NCI-H2171 (cell line): ENCODE measurements at places on chromosomes 1 and 21.

- no peak for DNase-seq
These were observed 52.8 kb upstream of the LYPLAL1 start for GRCh38 chr1:219120624-219121544.

DNA sequence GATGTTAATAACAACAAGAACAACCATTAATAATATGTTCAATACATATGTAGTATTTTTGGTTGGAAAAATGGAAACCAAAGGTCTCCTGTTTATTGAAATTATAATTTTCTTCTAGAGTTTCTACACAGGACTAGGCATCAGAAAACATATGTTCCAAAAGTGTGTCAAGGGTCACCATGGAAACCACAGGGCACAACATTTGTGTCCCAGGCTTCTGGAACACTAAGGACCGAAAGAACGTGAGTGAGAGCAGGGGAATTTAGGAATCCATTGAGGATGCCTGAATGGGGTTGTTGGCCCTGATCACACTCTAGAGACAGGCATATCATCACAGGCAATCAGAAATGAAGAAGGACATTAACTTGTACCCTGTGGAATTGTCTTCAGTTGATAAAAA, 7.5 kb upstream of the CDC14A start:
- DNase-seq, result no peak

GRCh38 chr1:154971341-154971998, 923 bp upstream of the SHC1 start:
- no peak for DNase-seq

DNA sequence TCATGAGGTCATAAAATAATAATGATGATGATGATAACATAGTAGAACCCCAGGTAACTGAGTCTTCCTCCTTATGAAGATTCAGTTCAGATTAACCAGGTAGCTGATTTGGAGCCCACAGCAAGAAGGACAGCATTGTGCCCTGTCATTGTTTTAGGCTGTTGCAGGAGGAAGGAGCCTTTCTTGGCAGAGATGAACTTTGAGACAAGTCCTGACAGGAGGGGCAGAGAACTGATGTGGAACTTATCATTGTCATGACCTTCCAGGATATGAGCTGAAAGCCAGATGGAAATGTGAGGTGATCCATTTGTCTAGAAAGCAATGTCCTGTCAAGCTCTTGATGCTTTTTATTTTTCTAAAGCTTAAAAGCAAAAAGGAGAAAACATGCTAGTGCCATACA, 132.6 kb upstream of the COA6 start:
- no peak for DNase-seq

DNA sequence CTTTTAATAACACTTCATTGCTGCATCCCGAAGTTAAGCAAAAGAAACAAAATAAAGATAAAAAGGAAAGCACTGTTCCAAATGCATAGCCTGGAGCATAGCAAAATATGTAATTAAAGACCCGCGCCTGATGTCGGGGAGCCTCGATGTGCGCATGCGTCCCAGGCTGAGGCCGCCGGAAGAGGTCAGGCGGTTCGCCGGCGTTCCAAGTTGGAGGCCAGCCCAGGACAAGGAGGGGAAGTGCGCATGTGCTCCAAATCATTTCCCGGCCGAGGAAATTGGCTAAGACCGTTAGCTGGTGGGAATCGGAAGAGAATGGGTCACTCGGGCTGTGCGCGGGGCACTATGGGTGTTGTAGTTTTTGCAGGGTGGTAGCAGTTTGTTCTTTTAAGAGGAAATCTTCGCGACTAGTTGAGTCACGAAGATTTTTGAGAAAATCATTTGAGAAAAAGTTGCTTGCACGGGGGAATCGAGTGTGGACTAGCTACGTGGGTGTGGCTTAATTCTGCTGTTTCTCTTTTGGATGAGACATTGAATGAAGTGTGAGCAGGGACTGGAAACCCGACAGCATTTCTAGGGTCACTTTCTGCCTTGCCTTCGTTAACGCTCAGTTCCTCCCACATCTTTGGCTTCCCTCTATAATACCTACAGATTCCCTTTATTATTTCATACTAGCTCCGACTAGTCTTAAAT, 31.0 kb upstream of the CD1D start:
- DNase-seq, result peak; percentile 61

DNA sequence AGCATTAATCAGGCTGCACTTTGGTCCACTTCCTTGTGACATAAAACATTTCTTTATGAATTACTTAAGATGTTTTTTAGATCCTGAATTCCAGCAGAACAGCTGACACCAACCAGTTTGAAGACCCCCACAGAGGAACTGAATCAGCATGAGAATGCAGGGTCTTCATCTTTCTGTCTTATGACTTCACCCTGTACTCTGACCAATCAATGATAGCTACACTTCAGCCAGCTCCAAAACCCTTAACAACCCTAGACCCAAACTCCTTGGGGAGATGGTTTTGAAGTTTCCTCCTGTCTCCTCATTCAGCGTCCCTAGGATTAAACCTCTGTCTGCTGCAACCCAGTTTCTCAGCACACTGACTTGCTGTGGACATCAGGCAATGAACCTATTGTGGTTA, 175.0 kb downstream of the CTH start:
- DNase-seq, result no peak

DNA sequence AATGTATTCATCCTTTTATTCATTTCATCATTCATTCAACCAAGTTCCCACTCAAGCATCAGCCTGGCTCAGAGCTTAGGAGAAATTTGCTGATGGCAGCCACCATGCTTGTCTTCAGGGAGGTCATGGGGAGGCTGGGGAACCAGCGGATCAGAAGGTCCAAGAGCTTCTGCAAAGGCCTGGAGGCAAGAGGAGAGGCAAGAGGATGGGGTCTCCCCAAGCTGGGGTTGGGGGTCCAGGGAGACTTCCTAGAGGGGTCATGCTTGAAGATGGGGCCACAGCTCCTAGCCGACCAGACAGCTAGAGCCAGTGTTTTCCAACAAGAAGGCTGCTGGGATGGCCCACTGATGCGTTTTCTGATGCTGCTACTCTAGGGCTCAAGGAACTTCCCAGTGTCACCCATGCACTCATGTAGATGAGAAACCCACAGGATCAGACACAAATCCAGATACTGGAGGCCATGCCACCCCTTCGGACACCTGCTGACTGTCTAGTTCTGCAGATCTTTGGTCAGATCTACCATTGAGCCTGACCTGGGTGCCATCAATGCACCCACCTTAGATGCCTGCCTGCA, 315.2 kb downstream of the AJAP1 start:
- DNase-seq, result no peak

DNA sequence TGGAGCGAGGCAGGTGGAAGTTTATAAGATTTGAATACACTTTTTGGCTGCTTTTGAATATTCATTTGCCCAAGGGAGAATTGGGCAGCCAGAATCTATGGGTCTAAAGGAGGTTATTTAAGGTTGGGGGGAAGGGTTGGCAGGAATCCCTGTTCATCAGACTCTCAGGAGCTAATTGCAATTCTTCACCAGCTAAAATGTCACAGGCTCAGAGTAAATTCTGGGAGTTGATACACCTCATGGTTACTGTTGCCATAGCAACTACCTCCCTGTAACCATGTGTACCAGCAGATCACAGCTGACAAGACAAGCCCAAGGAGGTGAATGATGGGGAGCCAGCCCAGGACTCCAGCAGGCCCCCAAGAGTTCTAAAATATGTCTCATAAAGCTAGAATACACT, 75.5 kb downstream of the CAMK2N1 start:
- peak; percentile 12 for DNase-seq

DNA sequence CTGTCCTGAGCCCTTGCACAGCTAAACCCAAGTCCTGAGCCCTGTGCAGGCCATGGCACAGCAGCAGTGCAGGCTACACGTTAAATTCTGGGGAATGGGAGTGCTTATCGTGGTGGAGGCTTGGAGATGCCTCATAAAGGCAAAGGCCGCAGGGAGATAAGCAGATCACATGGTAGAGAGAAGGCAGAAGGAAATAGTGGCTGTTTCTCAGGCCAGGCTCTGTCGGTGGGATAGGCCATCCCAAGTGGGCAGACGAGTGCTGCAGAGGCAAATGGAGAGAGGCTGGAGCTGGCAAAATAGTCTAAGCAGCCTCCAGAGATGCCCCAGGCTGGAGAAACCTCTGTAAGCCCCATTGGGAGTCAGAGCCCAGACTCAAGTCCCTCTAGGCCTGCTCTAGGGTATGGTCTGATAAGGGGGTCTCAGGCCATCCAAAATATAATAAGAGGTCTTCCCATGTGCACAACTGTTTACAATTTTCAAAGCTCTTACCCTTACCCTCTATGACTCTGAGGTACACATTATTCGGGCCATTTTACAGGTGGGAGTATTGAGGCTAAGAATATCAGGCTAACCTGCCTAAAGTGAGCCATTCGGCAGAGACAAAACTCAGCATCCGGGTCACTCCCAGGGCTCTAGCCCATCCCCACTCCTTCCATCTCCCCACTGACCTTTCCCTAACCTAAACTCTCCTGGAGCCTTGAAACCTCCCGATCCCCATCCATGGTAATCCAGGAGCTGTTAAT, 79.6 kb downstream of the NKAIN1 start:
- DNase-seq, result no peak

DNA sequence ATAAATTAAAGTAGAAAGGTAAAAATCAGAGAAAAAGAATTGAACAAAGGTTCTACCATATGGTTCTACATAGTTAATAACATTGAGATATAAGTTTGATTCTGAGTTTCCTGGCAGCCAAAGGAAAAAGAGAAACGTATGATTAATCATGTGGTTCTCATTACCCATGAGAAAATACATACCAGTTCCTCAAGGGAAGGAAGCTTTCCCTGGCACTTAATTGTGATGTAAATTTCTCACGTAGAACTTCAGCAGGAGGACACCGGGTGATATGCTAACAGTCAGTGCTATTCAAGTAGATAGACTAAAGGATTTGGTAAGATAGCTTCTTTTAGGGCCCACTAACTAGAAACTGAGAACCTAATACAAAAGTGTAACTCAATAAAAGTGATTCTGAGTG, 218.5 kb downstream of the NFIA start:
- no peak for DNase-seq

DNA sequence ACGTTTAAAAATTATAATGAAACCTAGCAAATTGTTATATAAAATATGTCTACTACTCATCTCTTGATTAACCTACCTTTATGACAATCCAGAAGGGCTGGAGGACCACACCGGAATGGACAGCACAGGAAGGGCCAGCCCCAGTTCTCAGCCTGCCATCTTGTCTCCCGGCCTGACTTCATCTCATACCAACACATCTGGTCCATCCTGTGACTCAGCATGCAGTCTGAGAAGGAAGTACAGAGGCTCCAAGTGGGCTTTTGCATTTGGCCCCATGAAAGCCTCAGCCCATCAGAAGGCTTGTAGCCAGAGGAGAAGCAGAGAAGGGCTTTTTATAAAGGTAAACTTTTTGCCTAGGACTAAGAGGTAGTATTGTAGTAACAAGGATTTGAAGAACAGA, 436.6 kb downstream of the MRPL39 start:
- no peak for DNase-seq

DNA sequence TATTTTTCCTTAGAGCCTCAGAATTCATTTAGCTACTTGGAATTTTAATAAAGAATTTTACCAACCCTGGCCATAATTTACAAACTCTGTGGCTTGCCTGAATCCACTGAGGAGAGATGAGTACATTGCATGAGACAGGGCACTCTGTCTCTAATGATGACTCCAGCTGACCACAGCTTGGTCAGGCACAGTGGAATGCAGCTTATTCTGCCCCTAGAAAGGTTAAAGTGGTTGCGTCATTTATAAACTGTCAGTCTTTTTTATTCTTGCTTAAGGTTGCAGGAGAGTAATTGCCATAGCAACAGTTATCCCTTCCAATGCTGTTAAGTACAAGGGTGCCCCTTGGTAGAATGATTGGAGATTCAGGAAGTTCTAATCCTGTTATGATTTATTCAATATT, 28.3 kb downstream of the PDE4B start:
- no peak for DNase-seq

DNA sequence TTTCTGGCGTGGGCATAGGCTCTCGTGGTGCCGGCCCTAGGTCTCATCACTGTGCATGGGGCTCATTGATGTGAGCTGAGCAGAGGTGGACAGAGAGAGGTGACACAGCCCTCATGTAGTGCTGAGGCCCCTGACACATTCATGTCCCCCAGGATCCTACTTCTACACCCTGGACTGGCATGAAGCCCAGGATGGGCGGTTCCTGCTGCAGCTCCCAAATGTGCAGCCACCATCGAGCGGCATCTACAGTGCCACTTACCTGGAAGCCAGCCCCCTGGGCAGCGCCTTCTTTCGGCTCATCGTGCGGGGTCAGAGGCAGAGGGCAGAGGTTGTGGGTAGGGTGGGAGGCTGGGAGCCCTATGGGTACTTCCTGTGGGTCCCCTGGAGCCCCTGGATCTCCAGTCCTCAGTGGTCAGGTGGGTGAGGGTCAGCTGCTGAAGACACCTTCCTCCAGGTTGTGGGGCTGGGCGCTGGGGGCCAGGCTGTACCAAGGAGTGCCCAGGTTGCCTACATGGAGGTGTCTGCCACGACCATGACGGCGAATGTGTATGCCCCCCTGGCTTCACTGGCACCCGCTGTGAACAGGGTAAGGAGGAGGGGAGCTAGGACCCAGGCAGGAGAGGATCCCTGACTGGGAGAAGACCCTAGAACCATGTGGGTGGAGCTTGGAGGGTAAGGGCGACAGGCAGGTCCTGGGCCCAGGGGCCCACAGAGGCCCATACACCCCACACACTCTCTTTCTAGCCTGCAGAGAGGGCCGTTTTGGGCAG, 6.1 kb downstream of the TIE1 start:
- DNase-seq, result peak; percentile 13

DNA sequence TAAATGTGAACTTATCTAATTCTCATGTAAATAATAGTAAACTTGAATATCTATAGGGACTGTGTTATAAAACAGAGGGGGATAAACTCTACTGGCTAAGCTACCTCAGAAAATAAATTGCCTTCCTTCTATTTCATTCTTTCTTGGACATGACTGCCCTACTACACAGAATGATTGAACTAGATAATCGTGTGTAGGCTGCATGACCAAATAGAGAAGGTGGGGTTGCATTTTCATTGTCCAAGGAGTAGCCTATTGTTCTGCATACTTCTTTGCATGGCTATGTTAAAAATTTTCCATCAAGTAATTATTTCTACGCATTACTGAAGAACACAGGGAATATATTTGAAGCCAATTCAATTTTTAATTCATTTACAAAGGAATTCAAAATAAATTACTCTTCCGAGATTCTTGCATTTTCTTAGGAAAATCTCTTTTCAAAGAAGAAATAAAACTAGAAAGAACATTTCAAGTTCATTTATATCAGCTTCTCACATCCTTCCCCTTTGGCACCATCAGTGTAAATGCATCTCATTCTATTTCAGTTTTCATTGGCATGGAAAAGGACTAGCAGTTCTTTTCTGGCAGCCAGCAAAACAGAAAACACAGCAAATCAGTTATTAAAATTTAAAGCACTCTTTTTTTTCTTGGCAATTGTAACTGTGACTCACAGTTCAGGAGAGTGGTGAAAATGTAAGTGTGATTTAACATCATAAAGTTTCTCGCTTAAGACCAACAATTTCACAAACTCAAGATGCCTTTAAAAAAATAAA, 714.7 kb downstream of the NCAM2 start:
- DNase-seq, result no peak

GRCh38 chr1:3530086-3530925, 75.8 kb downstream of the ARHGEF16 start:
- DNase-seq, result peak; percentile 88
